Stimulated activated CD8-positive, alpha-beta memory T cell treated with anti-CD3 and anti-CD28 coated beads, Interleukin-4, amount 100 ng/mL, for 1 hour (primary cell): ENCODE measurements at places on chromosomes 6 and 20.

DNA sequence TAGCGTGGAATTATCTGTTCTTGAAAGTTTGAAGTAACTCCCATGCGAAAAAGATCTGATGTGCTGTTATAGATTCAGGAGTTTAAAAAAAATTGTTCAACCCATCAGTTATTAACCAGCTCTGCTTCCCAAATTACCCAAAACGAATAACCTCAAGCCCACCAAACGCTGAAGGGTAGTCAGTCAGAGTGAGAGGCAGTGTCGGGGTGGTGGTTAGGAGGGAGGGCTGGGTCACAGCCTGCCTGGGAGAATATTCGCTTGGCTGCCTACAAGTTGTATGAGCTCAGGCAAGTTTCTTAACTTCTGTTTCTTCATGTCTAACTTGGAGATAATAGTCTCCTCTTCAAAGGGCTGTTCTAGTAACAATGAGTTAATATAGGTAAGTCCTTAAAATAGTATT is 114.6 kb downstream of the JPH2 start:
- DNase-seq: no peak

DNA sequence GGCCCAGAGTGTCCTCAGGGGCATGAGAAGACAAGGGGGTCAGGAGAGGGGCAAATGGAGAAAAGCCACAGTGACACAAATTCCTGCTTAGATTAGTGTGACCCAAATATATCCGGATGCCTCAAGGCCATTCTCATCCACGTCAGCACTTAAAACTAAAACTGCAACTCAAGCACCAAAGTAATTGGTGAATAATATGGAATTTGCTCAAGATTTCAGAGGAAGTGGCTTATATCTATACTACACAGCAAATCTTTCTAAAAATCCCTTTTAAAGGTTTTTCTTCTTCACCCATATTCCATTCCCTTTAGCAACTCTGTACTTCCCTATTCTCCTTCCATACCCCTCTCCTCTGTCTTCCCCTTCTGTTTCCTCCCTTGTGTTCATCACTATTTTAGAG is 15.2 kb downstream of the DEF6 start:
- no peak for DNase-seq

DNA sequence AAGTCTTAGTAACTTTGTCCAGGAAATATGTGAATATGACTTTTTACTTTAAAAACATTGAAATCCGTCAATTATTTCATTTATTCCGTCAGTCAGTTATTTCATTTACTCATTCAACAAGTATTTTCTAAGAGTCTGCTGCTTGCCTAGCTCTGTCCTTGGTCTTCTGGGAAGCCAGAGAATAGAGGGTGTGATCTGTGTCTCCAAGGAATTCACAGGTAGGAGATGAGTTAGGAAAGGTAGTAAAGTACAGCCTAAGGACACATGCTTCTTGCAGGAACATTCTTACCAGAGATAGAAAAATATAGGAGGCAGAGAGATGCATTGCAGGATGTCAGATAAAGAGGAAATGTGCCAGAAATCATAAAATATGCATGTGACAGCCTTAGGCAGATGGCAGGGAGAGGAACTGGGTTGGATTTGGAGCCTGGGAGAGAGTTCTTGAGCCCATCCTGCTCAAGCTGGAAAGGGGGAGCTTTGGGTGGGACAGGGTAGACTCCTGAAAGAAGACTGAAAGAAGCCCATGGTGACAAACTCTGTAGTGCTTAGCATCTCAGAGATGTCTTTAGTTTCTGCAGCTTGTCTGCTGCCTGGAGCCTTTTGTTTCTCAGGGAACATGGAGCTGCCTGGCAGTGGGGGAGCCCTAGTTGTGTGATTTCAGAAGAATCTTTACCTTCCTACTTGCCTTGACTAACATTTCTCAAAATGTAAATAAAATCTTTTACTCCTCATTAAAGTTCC is 3.5 kb downstream of the SH3BGRL2 start:
- DNase-seq: no peak

DNA sequence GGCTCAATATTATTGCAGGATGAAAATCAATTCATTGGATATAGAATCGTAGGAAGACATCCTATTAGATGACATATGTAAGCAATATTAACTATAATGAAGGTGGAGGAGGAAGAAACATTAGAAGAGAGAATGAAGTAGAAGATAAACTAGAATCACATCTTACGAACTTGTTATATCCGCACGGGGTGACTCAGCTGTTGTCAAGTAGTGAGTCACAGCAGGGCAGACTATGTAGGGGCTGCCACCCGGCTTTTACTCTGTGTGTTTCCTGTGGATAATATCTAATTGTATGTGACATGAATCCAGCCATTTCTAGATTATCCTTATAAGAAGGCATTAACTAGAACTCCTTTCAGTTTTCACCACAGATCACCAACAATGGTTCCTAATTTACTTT is 520.2 kb downstream of the DOK5 start:
- no peak for DNase-seq

DNA sequence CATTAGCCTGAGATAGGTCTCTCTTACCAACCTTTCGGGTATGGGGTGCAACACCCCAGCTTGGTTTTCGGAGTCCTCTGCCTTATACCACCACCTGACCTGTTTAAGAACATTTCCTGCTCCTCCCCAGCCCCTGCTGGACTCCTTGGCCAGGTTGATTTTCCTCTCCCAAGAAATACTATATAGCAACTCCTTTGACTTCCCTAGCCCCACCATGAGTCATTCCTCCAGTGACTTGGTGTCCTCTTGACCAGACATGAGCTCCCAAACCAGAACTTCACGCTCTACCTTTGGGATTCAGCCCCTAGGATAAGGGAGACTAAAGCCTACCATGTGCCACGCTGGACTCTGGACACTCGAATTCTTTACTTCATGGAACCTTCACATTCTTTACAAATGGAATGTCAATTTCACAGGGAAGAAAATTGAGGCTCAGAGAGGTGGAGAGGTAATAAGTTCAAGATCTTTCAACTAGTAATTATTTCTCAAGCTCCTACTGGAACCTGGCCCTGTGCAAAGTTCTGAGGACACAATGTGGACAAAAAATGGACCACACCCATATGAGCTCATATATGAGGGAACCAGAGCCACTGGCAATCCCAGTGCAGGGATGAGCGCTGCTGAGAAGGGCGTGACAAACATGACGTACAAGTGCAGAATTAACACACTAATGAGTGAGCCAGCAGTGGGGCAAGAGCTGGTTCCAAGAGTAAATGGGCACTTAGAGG is 48.2 kb downstream of the SIRPA start:
- DNase-seq: no peak

- DNase-seq: no peak
Observed at GRCh38 chr20:44288252-44288651, 22.8 kb downstream of the FITM2 start.

- no peak for DNase-seq
Observed at GRCh38 chr20:47250360-47250759, 106.1 kb downstream of the ZMYND8 start.

GRCh38 chr6:124441450-124441849 is 520.8 kb upstream of the RNF217 start:
- no peak for DNase-seq

GRCh38 chr20:2993250-2993649 is 50.2 kb upstream of the GNRH2 start:
- no peak for DNase-seq

- no peak for DNase-seq
Observed at GRCh38 chr6:5828296-5828695, 178.4 kb downstream of the NRN1 start.

DNA sequence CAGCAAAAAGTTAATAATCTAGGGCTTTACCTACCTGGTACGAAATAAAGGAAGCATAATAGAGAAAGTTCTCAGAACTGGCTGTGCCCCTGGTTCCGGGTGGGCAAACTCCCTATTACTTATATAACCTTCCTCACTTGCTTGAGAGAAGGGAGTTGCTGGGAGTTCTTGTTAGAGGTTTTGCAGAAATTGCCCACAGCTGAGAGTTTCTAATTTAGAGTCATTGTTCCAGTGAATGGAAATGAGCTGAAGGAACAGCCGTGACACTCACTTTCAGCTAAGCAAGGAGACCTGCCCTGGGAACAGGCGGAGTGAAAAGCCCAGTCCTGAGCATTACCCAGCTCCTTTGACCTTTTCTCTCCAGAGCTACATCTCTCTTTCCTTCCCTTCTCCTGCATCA is 594.6 kb upstream of the FLRT3 start:
- DNase-seq: no peak

DNA sequence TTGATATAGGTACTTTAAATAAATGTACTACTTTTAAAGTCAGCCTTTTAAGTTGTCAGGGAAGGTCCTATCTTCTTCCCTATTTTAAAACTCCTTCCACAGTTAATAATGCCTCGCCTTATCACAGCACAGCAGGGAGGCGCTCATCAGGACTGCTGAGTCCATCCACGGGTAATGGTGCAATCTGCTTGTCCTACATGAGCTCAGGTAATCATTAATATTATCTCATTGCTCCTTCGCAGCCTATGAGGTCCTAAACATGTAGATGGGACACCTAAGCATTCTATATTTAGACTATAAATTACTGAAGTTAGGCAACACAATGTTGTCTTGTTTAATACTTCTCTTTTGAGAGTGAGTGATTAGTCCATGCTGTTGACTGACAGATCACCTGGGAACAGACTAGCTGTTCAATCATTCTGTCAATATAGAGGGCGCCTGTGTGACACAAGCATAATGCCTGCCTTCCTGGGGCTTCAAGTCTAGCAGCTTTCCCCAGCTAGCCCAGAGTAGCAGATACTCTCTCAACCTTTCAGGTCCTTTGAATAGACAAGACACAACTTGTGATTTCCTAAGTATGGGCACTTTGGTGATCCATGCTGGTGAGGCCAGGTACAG is 91.0 kb downstream of the FYN start:
- no peak for DNase-seq

DNA sequence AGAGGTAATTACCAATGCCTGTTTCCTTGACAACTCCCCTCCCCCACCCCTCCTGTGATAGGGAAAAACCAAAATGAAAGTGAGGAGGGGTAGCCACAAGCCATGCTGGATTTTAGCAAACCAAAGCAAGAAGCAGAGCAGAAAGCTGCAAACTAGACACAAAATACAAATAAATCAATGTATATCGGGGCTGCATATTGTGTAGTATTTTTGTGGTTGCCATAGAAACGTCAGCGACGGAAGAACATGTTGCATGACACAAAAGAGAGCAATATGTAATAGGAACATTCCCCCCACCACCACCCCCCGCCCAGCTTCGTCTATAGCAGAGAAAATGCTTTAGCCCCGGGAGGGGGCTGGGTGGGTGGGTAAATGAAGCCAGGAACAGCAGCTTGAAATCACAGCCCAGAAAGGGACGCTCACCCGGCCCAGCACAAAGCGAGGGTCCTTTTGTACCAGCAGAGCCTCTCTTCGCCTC is 548 bp downstream of the AGPAT4 start:
- DNase-seq: peak; percentile 15

DNA sequence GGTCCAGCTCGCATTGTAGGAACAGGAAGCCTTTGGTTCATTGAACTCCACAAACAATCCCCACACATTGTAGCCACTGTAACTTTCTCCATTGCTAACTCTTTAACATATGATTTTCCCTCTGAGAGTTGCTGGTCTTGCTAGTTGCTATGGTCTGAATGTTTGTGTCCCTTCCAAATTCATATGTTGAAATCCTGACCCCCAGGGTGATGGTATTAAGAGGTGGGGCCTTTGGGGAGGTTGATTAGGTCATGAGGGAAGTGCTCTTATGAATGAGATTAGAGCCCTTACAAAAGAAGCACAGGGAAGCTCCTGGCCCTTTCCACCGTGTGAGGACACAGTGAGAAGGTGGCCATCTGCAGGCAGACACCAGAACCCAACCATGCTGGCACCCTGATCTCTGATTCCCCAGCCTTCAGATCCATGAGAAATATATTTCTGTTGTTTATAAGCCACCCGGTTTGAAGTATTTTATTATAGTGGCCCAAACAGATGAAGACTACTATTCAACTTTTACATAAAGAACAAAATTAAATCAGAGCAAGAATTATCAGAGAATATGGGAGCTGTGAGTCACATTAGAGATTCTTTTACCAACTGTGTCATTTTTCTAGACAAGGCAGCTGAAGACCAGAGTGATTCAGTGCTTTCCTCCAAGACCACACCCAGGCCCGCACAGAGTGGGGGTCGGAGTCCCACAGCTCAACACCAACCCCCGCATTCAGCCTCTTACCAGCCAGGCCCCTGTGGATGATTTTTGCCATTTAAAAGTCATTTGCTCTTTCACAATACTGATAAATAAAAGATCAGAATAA is 143.0 kb downstream of the SAMD5 start:
- no peak for DNase-seq
